ENCODE measurements at places on chromosomes 6 and 20.
A peak's percentile ranks its signal among the peaks of the same experiment; 100 is the strongest.

- no peak for ATAC-seq
Observed at GRCh38 chr6:155411154-155412052, 44.2 kb downstream of the NOX3 start.

DNA sequence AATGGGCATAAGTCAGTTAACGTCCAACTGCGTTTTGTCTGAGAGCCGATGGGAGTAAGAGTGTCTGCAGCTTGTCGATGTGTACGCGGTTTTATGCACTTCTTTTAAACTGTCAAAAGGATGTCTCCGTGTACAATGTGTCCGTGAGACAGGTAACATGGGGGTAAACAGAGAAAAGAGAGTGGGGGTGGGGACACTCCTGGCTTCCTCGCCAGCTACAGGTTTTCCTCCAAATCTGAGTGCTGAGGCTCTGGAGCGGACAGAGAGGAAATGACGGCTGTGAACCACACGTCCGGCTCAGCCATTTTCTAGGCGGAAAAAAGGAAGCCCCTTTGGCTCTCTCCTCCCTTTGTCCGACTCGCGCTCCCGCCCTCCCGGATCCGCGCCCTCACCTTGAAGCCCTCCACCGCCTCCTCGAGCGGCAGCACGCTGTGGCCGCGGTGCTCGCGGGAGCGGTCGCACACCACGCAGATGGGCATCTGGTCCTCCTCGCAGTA is 916 bp downstream of the TRIM27 start:
- peak; percentile 66 for ATAC-seq

DNA sequence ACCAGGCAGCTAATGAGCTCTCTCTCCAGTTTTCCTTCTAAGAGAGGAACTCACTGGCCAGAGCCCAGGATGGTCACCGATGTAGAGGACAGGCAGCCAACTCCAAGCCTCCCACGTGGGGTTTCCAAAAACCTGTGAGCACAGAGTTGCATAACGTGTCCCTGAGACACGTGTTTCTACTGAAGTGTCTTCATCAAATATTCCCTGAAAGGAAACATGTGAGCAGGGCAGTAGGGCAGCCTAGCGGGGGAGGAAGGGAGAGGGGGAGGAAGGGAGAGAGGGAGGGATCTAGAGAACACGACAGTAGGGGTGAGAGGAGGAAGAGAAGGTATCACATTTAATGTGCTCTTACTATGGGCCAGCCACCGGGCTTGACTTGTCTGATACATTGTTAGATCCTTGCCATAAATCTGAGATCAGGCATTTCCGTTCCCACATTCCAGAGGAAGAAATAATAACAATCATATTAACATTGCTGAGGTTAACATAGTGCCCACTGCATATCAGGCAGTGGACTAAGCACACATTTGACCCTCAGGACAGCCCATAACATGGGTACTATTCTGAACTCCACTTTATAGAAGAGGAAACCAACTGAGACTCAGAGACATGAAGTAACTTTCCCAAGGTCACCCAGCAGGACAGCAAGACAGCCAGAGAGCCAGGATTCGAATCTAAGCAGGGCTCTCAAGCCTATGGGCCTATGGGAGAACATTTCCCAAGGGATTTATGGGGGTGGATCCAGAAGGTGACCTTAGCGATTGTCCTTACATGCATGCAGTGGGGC is 4.5 kb upstream of the SYS1 start:
- no peak for ATAC-seq

DNA sequence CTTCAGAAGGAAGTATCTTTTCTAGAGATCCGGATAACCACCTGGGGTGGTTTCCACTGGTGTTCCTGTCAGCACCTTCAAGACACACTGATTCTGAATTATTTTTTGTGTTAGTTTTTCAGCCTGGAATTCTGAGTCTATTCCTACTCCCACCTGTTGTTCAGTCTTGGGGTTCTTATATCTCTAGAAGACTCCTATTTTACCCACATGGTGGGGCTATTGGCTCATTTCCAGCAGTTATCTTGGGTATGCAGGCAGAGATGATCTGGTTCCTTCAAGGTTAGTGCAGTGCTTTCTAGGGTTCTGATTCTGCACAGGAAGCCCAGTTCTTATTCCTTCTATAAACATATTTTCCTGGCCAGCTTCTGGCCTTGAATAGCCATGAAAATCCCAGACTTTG is 175.6 kb upstream of the PDE7B start:
- peak; percentile 78 for ATAC-seq

GRCh38 chr6:159979136-159979874 is 10.4 kb downstream of the IGF2R start:
- ATAC-seq: peak; percentile 29

- peak; percentile 67 for ATAC-seq
Observed at GRCh38 chr20:35616465-35617396, 1.1 kb downstream of the SPAG4 start.

- no peak for ATAC-seq
Observed at GRCh38 chr6:99960027-99960426, 34.0 kb downstream of the MCHR2 start.

DNA sequence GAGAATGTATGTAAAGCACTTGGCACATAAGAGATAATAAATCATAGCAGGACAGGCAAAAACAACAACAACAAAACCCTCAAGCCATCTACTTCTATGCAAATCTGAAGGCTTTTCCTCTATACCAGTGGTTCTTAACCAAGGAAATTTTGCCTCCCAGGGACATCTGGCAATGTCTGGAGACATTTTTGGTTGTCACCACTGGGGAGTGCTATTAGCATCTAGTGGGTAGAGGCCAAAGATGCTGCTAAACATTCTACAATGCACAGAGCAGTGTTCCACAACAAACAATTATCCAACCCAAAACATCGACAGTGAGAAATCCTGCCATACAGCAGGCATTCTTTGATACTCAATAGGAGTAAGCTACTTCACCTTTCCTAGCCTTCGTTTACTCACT is 28.2 kb downstream of the NDRG3 start:
- peak; percentile 53 for ATAC-seq

DNA sequence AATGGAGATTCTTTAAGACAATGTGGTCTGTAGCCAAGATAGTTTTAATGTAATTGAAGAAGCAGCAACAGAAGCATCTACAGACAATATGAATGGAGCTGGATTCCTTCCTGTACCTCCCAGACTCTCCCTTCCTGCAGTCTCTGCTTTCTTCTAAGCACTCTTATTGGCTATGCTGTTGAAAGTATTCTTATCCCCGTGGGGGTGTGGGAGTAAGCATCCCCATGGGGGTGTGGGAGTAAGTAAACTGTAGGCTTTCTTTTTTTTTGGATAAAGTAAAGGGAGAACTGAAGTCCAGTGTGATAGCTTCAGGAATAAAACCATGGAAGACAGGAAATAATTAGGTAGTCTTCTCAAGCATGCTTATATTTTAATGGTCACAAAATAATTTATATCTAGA is 4.1 kb downstream of the PKIB start:
- ATAC-seq: no peak

GRCh38 chr20:50455656-50456451 is 54.3 kb upstream of the PTPN1 start:
- ATAC-seq: no peak

DNA sequence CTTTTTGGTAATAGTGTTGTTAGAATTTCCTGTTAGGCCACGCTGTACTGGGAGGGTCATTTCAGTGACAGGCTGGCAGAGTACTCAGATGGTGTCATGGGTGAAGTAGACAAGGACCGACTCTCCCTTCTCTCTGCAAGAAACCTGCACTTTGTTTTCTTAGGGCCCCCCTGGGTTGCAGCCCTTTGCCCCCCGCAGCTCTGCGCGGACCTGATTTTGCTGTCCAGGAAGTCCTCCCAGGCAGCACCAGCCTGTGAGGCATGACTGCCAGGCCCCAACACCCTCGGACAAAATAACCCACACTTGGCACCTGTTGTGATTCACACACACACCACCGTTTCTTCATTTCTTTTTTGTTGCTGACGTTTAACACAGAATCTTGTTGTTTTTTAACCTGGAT is 21.8 kb upstream of the CLDN20 start:
- ATAC-seq: no peak

DNA sequence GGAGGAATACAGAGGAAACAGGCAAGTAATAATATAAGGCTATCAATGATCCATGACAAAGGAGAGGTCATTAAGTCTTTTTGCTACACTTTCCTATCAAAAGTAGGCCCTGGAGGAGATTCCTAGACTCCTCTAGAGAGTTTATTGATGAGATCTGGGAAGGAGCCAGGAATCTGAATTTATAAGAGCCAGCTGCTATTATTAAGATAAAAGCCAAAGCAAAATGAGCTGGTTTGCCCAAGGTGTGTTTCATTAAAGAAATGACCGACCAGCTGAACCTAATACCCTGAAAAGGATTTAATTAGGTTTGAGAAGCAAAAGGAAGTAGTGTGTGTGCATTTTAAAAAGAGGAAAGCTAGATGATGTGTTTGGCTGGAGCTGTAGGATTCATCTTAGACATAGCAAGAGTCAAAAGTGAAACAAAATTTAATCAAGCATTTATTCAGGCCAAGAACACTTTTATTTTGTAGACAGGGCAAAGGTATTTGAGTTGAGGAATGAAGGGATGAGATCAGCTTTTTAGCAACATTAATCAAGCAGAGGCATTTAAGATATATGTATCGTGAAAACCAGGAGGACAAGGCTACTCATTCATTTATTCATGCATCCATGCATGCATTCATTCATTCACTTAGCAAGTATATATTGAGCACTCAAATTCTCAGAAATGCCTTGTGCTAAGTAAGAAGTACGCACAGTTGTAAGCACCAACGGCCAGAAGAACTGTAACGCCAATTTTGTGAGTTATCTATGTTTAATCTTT is 43.5 kb upstream of the SCAF8 start:
- no peak for ATAC-seq

DNA sequence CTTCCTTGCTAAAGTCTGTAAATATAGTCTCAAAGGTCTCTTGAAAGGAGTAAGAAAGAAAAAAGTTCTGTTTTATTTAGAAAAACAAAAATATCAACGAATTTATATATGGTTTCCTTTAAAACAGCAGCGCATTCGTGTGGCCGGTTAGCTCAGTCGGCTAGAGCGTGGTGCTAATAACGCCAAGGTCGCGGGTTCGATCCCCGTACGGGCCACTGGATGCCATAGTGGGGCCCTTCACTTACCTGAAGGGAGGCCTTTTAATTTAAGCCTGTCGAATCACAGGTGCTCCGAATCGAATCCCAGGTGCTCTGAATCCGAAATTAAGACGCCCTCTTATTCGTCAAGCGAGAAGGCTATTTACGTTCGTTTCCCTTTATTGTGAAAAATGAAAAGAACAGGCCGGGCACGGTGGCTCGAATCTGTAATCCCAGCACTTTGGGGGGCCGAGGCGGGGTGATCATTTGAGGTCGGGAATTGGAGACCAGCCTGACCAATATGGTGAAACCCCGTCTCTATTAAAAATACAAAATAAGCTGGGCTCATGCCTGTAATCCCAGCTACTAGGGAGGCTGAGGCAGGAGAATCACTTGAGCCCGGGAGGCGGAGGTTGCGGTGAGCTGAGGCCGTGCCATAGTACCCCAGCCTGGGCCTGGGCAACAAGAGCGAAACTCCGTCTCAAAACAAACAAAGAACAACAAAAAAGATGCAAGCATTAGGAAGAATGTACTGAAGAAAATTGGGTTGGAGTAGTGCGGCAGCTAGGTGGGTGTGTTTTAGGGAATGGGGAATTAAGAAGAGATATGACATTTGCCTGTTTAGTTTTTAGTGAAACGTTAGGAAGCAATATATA is 195.8 kb upstream of the ZNF184 start:
- ATAC-seq: peak; percentile 37

DNA sequence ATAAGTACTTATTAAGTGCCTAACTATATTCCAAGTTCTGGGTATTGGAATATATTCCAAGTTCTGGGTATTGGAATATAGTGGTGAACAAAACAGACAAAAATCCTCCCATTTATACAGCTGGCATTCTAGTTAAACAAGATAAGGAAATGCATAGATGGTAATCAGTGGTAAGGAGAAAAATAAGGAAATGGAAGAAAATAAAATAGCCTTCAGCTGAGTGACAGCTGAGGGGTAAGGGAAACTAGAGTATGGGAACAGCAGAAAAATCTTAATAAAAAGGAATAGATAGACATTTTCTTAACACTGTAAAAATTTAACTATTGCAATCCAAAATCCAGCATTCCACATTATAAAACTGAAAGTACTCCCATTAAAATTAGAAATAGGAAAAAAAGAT is 17.2 kb upstream of the WFDC10A start:
- no peak for ATAC-seq

- ATAC-seq: no peak
Observed at GRCh38 chr20:8557711-8558110, 425.6 kb downstream of the PLCB1 start.

DNA sequence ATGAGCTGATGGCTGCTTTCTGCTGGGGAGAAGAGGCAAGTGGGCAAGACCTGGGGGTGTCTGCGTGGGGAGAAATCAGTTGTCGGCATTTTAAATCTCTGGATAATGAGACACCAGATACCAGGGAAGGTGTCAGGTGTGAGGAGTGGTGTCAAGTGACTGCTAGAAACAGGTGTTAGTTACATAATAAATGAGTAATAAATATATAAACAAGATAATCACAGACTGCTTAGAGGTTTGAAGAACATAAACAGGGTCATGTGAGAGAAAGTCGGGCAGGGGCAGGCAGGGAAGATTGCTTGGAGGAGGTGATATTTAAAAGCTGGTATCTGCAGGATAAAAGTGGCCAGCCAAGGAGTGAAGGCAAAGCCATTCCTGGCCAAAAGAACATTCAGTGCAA is 87.2 kb upstream of the RIN2 start:
- no peak for ATAC-seq

GRCh38 chr6:166795879-166796278 is 160.5 kb downstream of the RNASET2 start:
- no peak for ATAC-seq

DNA sequence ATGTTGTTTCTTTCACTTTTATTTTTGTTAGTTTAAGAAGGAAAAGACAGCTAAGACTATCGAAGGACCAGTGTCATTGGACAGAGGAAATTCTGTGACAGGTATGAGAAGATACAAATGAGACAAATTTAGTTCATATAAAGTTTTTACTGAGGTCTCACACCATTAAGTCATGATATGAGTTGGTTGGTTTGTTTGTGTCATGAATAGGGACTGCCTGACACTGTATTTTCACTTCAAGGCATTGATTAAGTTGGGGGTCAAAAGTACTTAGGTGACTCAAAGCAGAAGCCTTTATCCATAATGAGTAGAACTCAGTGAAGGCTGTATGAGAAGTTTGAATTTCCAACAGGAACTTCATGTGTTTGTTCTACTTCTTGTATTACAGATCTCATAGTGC is 21.3 kb upstream of the HIVEP2 start:
- no peak for ATAC-seq

GRCh38 chr6:12967686-12968085 is 251.1 kb downstream of the PHACTR1 start:
- no peak for ATAC-seq

All from SK-N-SH treated with all-trans-retinoic acid at 6 μM for 48 hours (cell line).